Caudate nucleus (tissue), 63 donors: ENCODE measurements at places on chromosomes 3 and 15.
A peak's percentile ranks its signal among the peaks of the same experiment; 100 is the strongest.

DNA sequence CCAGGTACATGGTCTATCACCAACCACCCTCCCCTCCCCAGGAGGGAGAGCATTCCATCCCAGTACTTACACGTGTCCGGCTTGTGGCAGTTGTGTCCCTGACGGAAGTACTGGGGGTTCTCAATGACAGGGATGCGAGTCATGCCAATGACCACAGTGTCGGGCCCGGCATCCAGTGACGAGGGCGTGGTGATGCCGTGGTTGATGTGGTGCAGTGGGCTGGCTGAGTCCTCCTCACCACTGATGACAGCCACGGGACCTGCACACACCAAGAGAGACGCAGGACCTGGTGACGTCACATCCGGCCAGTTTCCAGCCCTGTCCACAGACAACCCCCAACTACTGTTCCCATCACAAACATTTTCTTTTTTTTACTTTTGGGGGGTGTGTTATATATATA lies 223.8 kb downstream of the NTRK3 start:
- DNase-seq, result no peak

DNA sequence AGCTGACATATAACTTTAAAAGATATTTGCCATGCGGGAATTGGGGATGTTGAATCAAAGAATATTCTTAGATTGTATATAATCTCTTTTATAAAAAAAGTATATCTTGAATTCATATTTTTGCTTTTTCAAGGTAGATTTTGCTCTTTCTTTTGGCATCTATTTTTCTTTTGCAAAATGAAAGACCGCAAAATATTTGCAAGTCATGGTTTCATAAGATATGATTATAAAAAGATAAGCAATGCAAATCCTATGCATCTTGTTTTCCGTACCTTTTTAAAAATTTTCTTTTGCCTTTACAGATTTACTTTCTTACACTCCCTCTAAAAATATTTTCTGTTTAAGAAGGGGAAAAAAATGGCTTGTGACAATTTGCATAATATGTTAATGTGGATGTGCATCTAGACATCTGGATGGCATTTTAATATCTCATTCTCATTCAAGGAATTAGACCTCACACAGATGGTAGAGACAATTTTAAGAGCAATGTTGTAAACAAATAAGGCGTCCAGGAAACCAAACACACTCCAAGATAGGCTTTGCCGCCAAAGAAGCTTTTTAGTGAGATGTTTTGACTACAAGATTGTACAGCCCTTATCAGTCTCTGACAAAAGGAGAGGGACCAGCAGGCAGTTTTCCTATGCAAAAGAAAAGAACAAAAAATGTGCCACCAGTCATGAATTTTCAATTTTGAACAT lies 371.1 kb downstream of the CHL1 start:
- DNase-seq, result no peak

DNA sequence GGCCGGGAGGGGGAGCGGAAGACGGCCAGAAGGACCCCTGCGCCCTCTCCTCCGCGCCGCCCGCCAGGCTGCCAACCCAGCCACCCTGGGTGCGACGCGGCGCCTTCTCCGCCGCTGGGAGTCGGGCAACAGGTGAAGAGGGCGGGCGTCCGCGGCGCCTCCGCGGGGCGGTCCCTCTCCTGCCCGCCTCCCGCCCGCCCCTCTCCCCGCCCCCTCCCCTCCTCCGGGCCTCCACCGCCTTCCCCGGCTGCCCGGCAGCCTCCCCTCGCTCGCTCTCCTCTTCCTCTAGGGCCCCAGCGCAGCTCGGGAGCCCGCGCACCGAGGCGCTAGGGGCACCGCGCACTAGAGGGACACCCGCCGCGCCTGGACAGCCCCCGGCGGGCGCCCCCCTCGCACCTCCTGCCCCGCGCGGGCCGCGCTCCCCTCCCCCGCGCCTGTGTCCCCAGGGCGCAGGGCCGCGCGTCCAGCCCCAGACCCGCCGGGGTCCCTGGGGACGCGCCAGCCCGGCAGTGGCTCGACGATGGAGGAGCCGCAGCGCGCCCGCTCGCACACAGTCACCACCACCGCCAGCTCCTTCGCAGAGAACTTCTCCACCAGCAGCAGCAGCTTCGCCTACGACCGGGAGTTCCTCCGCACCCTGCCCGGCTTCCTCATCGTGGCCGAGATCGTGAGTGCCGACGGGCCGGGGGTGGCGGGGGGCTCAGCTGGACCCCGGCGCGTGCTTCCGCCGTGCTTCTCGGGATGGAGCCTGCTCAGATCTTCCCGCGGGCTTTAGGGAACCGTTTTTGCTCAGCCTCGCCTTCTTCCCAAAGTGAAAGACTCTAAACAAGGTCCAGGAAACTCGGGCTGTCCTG lies at the start of gene CMTM8:
TSS of gene CMTM8 (plus strand) at position 228 of the 854 bp plus-strand sequence. CDS start at position 521, 293 bp downstream.
- peak; percentile 5 for DNase-seq

DNA sequence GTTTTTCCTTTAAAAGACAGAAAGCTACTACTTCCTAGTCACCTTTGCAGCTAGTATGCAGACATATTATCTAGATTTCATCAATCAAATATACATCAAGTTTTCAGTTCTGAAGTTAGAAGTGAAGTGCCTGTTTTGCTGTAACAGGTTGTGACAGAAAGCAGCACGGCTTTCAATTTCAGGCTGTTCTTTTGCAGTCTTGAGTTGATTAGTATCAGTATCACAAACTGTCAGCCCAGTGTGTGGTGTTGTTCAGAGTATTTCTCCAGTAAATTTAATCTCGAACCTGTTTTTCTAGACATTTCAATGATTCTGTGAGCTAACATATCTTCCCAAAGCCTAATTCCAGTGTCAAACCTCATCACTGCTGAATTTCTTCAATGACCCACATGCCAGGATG lies 1050.8 kb downstream of the DIPK2A start:
- no peak for DNase-seq

DNA sequence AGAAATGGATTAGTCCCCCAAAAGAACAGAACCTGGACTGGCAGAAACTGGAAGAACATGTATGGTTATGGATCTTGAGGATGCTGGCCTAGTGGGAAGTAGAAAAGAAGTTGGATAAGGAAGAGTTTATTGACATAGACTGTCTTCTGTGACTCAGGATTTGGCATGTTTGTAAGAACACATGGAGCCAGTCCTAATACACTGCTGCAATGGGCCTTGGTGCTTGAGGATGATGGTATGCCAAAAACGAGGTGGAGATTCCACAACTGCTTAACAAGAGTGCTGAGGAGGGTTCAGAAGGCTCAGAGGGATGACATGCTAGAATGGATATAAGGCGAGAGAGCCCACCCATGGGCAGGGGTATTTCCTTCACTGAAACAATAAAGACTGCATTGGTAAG lies 22.4 kb downstream of the LZTFL1 start:
- no peak for DNase-seq

DNA sequence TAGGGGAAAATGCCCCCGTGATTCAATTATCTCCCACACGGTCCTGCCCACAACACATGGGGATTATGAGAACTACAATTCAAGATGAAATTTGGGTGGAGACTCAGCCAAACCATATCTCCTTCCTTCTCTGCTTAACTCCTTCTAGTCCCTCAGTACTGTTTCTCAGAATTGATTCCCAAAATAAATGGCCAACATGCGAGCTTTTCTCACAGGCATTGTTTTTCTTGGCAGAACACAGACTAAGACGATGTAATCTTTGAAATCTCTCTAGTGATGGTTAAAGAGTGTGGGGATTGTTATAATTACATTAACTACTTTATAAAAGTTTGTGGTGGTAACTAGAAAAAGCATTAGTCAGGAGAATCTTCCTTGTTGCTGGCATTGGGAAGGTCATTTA lies 366.5 kb downstream of the LPP start:
- DNase-seq, result no peak

DNA sequence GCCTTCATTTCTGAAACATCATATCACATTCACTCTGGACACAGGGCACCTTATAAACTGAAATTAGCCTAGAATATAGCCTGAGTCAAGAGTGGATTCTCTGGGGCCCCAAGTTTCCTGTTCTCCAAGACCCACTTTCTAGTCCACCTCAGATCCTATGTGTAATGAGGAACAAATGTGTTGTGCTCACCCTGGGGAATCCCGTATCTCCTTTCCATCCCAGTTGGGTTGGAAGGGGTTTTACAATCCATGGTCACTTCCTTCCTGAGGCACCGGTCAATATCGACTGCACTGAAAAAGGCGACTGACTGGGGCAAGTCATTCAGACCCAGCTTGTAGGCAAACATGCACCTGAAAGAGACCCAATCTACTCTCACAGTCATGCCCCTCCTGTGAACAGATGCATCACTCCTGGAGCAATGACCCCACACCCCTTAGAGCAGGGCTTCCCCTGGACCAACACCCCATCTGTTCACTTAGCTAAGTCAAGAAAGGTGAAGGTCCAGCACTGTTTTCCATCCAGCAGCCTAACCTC lies 17.4 kb downstream of the POLG start:
- no peak for DNase-seq
